ENCODE measurements at places on chromosomes 4 and X. TPM values are rescaled to one million over a fixed set of nuclear protein-coding genes. Genes with fewer than 3 reads are reported as not detected.

DNA sequence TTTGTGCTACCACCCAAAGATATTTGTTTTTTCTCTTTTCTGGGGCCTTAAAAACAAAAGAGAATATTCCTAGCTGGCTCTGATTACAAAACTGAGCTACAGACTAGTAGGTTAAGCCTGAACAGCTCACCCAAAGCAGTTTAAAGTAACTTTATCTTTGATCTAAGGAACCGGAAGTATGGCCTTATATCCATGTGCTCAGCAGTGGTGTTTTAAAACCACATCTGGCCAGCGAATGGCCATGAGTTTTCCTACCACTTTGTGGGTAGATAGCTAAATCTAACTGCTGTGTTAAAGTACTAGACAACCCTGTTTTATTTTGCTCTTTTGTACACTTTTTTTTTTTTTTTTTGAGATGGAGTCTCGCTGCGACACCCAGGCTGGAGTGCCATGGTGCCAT, 24.6 kb downstream of the ADGRG4 start:
- no peak for DNase-seq

DNA sequence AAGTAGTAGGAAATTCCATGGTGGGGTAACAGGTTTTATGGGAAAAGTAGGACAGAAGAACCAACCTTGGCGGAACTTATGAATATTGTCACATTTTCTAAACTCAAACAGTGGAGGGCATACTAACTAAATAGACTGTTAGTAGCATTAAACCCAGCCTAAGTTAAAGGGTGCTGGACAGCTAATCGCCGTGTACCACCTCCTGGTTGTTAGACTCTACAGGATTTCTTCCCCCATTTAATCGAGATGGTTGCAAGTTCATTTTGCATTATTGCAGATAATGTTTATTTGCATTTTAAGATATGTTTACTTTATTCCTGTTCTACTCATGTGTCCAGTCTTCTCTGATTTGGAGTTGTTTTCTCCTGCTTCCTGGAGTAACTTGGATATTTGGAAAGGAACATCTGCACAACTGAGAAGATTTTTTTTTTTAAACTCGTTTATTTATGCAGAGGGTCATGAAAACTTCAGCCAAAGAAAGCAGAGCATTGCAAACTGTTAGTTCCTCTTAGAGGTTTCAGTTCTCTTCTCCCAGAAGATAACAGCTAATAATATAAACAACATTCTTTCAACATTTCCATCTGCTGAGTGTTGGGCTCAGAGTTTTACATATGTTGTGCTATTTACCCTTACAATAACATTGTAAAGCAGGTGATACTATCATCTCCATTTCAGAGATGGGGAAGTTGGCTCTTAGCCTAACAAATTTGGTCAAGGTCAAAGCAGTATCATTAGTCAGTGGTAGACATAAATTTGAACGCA, 51.5 kb upstream of the TBC1D9 start:
- peak; percentile 91 for DNase-seq

DNA sequence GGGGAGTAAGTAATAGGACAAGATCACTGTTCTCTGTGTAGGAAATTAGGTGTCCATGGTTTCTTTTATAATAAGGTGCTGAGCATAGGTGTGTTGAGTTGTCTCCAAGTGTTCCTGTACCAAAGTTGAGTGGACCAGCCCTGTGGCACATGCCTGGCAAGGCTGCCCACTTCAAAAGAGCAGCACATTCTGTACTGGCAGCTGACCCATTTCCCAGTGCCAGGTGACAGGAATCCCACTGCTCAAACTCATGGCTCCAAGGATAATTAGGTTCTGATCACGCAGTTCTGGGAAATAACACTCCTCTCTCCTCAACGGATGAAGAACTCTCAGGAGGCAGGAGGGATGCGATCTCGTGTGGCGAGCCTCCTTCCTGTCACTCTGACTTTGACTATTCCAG, 12.8 kb upstream of the LGI2 start:
- DNase-seq = no peak

DNA sequence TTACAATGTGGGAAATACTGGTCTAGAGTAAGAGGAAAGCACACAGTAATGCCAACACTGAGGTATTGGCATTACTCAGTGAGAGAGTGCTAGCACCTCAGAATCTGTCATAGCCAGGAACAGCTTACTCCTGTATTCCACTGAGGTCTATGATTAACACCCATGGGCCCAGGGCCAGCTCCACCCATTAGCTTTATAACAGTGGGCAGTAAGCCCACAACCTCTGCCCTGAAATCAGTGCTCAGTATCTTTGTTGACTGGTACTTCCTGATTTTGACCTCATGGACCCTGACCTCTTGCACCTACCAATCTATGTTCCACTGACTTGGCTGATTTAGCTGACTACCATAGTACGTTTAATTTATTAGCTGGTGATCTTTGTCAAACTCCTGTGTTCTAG, 56.1 kb downstream of the LANCL3 start:
- DNase-seq = no peak

GRCh38 chr4:184016759-184017668, 111.9 kb downstream of the STOX2 start:
- no peak for DNase-seq

DNA sequence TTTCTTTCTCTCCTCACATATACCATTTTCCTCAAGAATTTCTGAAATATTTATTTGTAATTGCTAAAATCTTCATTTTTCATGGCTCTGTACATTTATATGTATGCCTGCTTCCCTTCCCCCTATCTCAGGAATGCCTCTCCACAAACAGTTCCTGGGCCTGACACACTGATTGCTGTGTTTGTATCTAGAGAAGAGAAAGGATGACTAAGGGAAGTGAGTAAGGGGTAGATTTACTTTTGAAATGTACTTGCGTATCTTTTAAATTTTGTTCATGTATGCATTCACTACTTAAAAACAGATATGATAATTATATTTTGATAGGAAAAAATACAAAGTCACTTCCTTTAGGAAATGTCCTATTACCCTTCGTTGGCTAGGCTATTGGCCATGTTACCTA, 790.8 kb downstream of the PCDH18 start:
- no peak for DNase-seq

MEPE gene
- total RNA-seq = not detected

All from OCI-LY7 (cell line).